ENCODE measurements at places on chromosomes 2 and 18.

GRCh38 chr18:13615432-13615861 lies 110.9 kb downstream of the FAM210A start:
- no peak for DNase-seq

- no peak for DNase-seq
Measured at GRCh38 chr2:25204190-25204838, 35.9 kb upstream of the POMC start.

- no peak for DNase-seq
Measured at GRCh38 chr18:532632-533031, 32.1 kb upstream of the COLEC12 start.

DNA sequence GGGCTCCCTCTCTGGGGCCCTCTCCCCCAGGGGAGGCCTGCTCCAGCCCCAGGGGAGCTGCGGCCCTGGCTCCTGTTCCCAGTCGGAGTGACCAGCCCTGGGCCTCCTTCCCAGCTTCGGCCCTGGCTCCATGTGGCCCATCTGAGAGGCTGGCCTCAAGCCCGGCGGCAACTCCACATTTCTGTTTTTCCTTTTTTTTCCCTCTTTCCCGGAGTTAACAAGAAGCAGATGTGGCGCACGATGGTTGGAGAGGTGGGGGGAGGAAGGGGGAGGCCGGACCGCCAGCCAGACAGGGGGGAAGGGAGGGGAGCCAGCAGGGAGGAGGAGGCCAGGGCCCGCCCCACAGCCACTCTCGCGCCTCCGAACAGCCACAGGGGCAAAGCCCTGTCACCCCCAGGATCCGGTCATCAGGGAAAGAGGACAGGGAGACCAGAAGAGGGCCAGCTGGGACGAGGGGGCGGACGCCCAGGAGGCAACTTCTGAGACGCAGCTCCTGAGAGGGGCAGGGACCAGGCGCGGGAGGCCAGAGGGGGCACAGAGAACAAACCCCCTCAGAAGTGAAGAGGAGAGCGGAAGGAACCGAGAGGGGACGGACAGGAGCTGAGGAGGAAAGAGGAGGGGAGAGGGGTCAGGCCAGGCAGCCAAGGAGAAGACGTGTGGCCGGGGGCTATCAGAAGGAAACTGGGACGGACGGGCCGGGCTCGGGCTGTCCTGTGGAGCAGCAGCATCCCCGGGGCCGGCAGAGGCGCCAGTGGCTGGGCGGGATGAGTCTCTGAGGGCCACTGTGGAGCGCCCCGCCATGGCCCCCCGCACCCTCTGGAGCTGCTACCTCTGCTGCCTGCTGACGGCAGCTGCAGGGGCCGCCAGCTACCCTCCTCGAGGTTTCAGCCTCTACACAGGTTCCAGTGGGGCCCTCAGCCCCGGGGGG lies at the start of gene EMILIN1:
EMILIN1 (plus strand) TSS at position 349 of the 928 bp plus-strand sequence; CDS start at position 800, 451 bp downstream.
- peak; percentile 93 for DNase-seq

DNA sequence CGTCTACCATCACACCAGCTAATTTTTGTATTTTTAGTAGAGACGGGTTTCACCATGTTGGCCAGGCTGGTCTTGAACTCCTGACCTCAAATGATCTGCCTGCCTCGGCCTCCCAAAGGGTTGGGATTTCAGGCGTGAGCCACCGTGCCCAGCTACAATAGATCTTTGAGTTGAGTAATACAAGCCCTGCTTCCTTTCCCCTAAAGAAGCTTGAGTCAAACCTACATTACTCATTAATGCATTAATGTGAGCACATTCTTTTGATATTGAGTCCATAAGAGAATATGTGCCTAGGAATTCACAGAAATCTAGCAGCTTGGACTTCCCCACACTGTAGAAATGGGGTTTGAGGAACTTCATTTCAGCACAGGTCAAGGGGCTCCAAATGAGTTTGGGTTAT lies 39.6 kb downstream of the PSMG2 start:
- no peak for DNase-seq

DNA sequence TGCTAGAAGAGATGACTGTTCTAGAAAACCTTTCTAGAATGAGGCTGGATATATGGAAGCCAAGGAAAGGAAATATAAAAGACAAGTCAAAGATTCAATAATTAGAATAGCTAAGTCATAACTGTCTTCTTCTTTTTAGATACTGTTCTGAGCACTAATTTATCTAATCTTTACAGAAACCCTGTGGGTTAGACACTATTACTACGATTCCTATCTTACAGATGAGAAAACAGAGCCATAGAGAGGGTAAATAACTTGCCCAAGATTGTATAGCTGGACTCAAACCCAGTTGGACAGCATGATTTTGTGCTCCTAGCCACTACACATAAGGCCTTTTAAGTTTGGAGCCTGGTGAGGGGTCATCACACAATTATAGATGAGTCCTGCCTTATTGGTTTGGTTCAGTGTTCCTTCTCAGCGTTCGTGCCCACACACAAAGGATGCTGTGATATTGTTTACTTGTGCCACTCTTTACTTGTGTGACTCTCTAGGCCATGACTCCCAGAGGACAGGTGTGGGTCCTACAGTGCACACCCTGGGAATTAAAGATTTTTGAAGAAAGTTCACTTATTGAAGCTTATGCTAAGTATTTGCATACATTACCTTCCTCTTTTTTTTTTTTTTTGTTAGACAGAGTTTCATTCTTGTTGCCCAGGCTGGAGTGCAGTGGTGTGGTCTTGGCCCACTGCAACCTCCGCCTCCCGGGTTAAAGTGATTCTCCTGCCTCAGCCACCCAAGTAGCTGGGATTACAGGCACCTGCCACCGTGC lies 153.7 kb downstream of the PRKCE start:
- no peak for DNase-seq

- DNase-seq: no peak
Measured at GRCh38 chr2:130894326-130894942, 57.7 kb downstream of the ARHGEF4 start.

DNA sequence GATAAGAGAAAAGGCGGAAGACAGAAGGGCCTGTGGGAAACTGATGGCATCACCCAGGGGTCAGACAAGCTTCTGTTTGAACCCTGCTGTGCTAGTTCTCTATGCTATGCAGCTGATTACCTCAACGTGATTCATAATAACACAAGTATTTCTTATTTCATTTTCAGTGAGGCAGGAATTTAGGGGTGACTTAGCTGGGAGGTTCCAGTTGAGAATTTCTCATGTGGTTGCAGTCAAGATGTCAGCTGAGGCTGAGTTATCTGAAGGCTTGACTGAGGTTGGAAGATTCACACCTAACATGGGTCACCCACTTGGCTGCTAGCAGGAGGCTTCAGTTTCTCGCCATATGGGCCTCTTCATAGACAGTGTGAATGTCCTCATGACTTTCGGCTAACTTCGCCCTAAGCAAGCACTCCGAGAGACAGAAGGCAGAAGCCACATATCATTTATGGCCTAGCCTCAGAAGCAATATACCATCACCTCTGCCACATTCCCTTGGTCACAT lies 34.0 kb upstream of the TMEM131 start:
- DNase-seq: no peak

- DNase-seq: no peak
Measured at GRCh38 chr2:101842471-101842870, 145.0 kb downstream of the MAP4K4 start.

DNA sequence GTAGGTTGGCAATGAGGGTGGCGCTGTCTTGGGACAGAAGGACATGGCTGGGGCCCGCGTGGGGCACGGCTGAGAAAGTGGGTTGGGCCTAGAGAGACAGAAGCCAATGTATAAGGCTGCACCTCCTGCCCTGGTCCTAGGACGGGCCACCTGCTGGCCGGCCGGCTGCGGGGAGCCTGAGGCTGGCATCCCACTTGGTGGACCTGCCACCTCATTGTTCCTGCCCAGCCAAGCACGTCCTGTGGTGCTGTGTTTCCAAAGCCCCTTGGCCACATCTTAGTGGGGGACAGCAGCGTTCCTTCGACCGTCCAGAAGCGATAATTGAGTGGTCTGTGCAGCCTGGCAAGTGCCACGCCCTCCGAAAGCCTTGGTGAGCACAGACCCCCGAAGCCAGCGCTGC lies 223.9 kb downstream of the LDLRAD4 start:
- DNase-seq: no peak

DNA sequence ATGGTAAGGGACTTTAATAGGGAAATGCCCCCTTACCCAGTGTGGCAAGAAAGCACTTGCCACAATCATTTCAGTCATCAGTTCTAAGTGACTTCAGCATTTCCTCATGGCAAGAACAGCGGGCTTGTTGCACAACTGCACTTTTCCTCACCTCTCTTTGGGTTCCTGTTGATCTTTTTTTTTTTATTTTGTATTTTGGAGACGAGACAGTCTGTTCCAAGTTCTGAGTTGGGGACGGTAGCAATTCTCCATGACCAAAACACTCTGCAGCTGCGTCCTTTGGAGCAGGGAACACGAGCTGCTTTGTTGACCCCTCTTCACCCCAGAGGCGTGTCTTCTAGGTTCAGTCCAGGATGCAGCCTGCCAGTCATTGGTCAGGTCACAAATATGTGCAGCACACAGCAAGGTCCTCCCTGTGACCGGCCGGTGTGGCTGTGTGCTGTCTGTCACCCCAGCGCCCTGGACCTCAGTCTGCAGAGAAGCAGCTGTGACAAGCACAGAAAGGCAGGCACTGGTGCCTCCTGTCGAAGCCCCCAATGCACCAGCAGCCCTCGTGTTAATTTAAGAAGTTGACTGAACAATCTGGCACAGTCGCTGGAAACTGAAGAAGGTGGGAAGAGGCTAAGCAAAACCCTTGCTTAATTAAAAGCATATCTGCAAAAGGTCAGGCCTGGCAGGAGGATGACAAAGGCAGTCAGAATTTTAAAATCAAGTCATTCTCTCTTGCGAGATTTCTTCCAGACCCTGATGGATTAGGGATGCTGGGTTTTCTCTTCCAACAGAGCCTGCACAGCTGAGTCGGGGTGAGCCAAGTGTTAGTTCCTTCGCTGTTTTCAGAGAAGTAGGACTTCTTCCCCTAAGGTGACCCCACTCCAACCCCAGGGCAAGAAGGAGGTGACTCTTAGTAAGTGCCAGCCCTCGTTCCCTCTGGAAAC lies 96.7 kb upstream of the COPS8 start:
- no peak for DNase-seq

- no peak for DNase-seq
Measured at GRCh38 chr2:120685974-120686297, 49.7 kb upstream of the GLI2 start.

DNA sequence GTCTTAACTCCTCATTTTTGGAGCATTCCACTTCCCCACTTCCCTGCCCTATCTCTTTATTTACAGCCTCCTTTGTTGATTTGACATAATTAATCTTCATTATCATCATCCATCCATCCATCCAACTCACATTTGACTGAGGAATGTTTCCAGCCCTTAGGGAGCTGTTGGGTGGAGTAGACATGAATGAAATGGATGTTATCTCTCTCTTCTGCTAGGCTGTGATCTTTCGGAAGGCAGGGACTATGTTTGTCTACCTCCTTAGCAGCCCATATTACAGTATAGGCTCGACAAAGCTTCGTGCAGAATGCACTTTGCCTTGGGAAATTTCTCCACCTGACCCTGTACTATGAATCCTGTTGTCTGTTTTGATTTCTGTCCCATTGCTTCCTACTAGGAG lies 7.7 kb upstream of the EFEMP1 start:
- no peak for DNase-seq

DNA sequence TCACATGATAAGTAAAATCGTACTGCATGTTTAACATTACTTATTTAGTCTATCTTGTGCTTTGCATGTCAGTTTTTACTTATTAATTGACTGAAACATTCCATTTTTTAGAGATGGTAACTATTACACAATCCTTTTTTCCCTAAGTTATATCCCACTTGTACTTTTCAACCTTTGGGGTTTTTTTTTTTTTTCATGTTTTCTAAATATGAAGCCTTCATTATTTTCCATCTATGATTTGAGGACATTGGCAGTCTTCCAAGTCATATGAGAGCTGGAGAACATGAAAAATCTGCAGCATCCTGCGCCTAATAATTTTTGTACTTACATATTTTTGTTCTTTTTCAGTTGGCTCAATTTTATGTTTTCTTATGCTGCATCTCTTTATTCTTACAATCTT lies 113.9 kb downstream of the MYO1B start:
- DNase-seq: no peak

GRCh38 chr18:70121842-70122241 lies 83.6 kb downstream of the RTTN start:
- no peak for DNase-seq

GRCh38 chr2:206328974-206329373 lies 54.5 kb downstream of the ZDBF2 start:
- DNase-seq: no peak

GRCh38 chr2:163207693-163208370 lies 369.3 kb upstream of the KCNH7 start:
- DNase-seq: no peak

- no peak for DNase-seq
Measured at GRCh38 chr2:37168217-37168981, 11.6 kb upstream of the EIF2AK2 start.

- no peak for DNase-seq
Measured at GRCh38 chr18:1578505-1578904, 673.8 kb downstream of the ADCYAP1 start.

- DNase-seq: peak; percentile 80
Measured at GRCh38 chr2:46187112-46187618, 110.0 kb upstream of the EPAS1 start.
